Activated CD4-positive, alpha-beta T cell treated with anti-CD3 and anti-CD28 coated beads, Interleukin-2, amount 10 ng/mL, durations not matched to agents 7 days and 5 days (primary cell): ENCODE measurements at places on chromosomes 1 and 21. TPM values are rescaled to one million over a fixed set of nuclear protein-coding genes. Genes with fewer than 3 reads are reported as not detected.
A peak's percentile ranks its signal among the peaks of the same experiment; 100 is the strongest.

- H3K27me3 ChIP-seq, result no peaks in the 10 kb centered on the region
- no peak overlapping the region for H3K27ac ChIP-seq
- H3K36me3 ChIP-seq, result no peaks in the 10 kb centered on the region
- H3K4me3 ChIP-seq, result no peak overlapping the region
- DNase-seq, result no peak
These were observed 30.8 kb downstream of the TNNI3K start for GRCh38 chr1:74266001-74266400.

Gene NDUFS5
- total RNA-seq, result 148 TPM

Gene LYPD8
- not detected for total RNA-seq

GRCh38 chr21:44440241-44441040 lies 14.9 kb upstream of the LRRC3 start:
- peaks cover 3% of the 10 kb centered on the region for H3K27me3 ChIP-seq
- DNase-seq, result no peak
- no peaks in the 10 kb centered on the region for H3K36me3 ChIP-seq
- H3K4me3 ChIP-seq, result no peak overlapping the region
- no peaks in the 10 kb centered on the region for H3K4me1 ChIP-seq

Gene HEYL
- total RNA-seq, result not detected

DNA sequence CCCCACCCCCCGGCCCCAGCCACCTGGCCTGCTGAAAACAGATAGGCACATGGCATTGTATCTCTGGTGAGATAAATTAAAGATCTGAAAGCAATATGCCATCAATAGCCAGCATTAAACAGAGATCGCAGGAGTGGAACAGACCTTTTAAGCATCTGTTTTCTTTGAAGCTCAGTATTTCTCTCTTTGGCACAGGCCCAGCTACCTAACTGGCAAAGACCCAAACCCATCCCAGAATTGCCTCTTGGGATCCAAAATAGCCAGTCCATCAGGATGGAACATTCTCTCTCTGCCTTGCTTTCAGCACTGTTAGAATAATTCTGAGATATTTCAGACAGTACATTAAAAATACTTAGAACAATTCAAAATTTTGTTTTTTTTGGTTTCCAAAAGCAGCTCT lies 46.0 kb downstream of the KCNJ6 start:
- H3K4me3 ChIP-seq, result no peak overlapping the region
- H3K27ac ChIP-seq, result no peak overlapping the region
- H3K4me1 ChIP-seq, result no peaks in the 10 kb centered on the region
- DNase-seq, result no peak
- no peaks in the 10 kb centered on the region for H3K36me3 ChIP-seq

DNA sequence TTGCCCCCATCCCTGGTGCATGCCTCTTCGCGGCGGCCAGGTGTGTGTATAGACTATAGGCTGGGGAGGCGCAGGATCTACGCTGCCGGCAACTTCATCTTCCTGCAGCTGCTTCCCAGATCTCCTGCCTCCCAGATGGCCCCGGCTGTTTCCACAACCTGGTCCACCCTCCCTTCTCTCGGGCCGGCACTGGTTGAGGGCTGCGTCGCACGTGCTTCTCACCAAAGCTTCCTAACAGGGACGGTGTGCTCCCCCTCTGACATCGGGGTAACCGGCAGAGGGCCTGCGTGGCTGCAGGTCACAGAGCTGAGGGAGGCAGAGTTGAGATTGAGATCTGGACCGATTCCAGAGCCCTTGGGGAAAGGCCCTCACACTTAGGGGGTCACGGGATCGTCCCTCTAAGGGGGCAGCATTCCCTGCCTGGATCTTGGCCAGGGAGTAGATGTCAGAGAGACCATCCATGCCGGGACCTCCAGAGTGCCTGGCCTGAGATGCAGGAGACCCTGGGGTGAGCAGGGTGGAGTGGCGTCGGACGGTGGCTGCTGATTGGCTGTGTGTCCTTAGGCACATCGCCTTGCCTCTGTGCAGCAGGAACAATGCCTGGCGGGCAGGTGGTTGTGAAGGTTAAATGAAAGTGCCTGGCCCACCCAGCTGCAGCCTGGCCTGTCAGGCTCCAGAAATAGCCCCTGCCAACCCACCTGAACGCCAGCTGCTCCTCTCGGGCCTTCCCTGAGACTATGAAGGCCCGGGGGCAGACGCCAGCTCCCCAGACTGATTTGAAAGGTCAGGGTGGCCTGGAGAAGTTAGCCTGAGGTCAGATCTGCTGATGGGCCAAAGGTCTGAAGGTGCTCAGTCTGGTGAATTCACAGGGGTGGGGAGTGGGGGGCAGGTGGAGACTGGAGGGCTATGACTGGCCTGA lies 6.1 kb upstream of the MASP2 start:
- no peak for DNase-seq
- no peaks in the 10 kb centered on the region for H3K27me3 ChIP-seq
- H3K4me1 ChIP-seq, result peaks cover 6% of the 10 kb centered on the region
- H3K27ac ChIP-seq, result no peak overlapping the region

Gene S100A9
- 0.77 TPM for total RNA-seq

Gene AKIRIN1
- total RNA-seq, result 61.2 TPM

DNA sequence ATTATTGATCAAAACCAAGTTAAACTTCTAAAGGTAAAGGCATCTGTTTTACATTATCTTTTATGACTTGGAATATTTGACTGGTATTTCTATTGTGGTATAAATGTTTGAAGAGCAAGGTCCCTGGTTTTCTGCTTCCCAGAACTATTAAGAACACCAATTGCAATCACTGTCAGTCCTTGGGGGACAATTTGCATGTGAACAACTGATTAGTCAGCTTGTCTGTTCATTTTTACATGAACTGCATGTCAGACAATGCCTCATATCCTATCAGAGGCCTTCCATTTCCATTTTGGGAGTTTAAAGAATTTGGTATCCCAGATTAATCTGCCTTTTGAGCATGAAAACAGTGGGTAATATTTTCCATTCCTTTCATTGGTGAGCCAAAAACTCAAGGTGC lies 654.9 kb upstream of the USP24 start:
- H3K4me1 ChIP-seq, result no peaks in the 10 kb centered on the region
- H3K4me3 ChIP-seq, result no peak overlapping the region
- no peak overlapping the region for H3K27ac ChIP-seq
- no peaks in the 10 kb centered on the region for H3K36me3 ChIP-seq
- peaks cover 2% of the 10 kb centered on the region for H3K27me3 ChIP-seq
- no peak for DNase-seq

GRCh38 chr1:225366018-225366417 lies 61.8 kb downstream of the LBR start:
- H3K4me3 ChIP-seq, result no peak overlapping the region
- DNase-seq, result no peak
- H3K36me3 ChIP-seq, result no peaks in the 10 kb centered on the region
- peaks cover 7% of the 10 kb centered on the region for H3K4me1 ChIP-seq
- H3K27ac ChIP-seq, result no peak overlapping the region
- H3K27me3 ChIP-seq, result peaks cover 16% of the 10 kb centered on the region

DNA sequence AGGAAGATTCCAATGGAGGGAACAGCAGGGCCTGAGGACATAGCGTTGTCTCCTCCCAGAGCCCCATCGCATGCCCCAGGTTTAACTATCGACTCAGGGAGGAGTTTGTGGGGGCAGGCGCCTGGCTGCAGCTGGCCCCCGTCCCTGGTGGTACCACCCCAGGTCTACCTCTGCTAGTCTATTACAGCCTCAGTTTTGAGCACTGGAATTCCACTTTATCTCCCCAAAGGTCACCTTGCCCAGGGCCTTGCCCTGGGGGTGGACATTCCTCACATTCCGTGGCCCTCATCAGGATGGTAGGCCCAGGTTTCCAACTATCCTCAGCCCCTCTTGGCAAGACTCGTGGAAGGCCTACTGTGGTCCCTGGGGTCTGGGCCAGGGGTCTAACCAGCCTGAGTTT lies 65.4 kb upstream of the SSBP3 start:
- no peak overlapping the region for H3K4me3 ChIP-seq
- no peaks in the 10 kb centered on the region for H3K36me3 ChIP-seq
- H3K27ac ChIP-seq, result no peak overlapping the region
- peaks cover 17% of the 10 kb centered on the region for H3K27me3 ChIP-seq

DNA sequence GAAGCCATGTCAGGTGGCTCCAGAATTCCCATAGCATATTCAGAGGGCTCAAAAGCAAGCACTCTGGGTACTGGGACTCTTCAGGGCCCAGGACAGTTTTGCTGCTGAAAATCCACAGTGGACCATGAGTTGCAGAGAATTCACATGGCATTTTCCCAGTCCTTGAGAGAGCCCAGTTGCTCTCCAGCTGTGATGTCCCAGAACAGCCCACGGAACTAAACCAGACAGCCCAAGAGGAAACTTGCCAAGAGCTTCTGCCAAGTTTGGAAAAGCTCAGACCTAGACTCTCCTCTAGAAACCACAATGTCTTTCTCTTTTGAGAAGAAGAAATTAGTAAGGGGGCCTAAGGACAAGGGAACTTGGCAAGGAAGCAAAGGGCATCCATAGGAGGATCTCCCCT lies 69.4 kb downstream of the RGS2 start:
- H3K36me3 ChIP-seq, result no peaks in the 10 kb centered on the region
- H3K4me1 ChIP-seq, result no peaks in the 10 kb centered on the region
- H3K27me3 ChIP-seq, result peaks cover 2% of the 10 kb centered on the region
- no peak overlapping the region for H3K4me3 ChIP-seq
- DNase-seq, result no peak
- H3K27ac ChIP-seq, result no peak overlapping the region

Gene CYP4A11
- not detected for total RNA-seq

Gene HRNR
- not detected for total RNA-seq

GRCh38 chr1:112808861-112809684 lies 93.9 kb upstream of the PPM1J start:
- no peaks in the 10 kb centered on the region for H3K36me3 ChIP-seq
- DNase-seq, result peak; percentile 68
- H3K27ac ChIP-seq, result no peak overlapping the region
- H3K4me3 ChIP-seq, result no peak overlapping the region

GRCh38 chr1:187275346-187275745 lies 446.6 kb downstream of the PLA2G4A start:
- H3K36me3 ChIP-seq, result no peaks in the 10 kb centered on the region
- no peaks in the 10 kb centered on the region for H3K27me3 ChIP-seq
- no peak overlapping the region for H3K4me3 ChIP-seq

Gene NCAM2
- not detected for total RNA-seq

DNA sequence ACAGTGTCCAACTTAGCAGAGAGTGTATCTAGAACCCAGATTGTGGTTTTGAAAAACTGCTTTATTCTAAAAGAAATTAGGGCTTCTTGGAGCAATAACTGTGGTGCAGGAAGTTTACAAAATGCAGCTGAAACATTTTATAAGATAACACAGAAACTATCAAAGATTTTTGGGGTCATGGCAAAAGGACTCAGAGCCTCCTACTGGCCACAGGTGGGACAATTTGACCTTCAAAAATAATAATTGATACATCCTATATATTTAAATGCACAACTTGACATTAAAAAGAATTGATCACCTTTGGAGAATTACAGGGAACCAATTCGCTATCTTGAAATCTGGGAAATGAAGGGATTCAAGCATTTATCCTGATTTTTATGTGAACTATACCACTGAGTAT lies 235.2 kb downstream of the RPS6KC1 start:
- no peaks in the 10 kb centered on the region for H3K27me3 ChIP-seq
- no peak overlapping the region for H3K27ac ChIP-seq
- H3K36me3 ChIP-seq, result no peaks in the 10 kb centered on the region
- H3K4me1 ChIP-seq, result no peaks in the 10 kb centered on the region

- no peak overlapping the region for H3K27ac ChIP-seq
- H3K27me3 ChIP-seq, result no peaks in the 10 kb centered on the region
- no peak overlapping the region for H3K4me3 ChIP-seq
- H3K4me1 ChIP-seq, result no peaks in the 10 kb centered on the region
These were observed 1212.3 kb upstream of the NCAM2 start for GRCh38 chr21:19785941-19786340.

Gene LCE3D
- total RNA-seq, result not detected

DNA sequence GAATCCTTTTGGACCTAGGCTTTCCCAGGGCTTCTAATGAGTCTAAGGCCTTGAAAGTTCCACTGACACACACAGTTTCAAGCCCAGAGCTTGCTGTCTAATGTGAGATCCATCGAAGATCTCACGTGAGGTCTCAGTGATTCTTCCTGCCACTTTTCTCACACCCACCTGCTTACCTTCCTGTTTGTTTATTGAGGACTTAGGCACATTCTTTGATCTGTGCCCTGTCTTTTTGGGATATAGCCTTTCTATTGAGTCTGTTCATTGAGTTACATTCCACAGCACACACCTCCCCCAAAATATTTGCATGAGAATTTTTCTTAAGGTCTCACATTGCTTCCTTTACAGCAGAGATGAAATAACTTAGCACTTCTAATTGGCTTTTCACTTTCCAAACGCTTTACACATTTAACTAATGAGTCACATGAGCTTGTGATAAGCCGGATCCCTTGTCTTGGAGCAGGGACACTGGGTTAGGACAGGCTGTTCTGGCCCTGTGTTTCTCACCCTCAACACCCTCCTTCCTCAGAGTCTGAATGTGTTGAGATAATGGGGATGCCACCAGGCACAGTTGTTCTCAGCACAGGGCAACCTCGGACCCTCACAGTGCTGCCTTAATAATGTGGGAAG lies 288.3 kb downstream of the TM2D1 start:
- no peaks in the 10 kb centered on the region for H3K27me3 ChIP-seq
- no peaks in the 10 kb centered on the region for H3K4me1 ChIP-seq
- DNase-seq, result no peak
- no peaks in the 10 kb centered on the region for H3K36me3 ChIP-seq

- no peak overlapping the region for H3K27ac ChIP-seq
- DNase-seq, result no peak
- no peaks in the 10 kb centered on the region for H3K27me3 ChIP-seq
- no peaks in the 10 kb centered on the region for H3K4me1 ChIP-seq
- H3K4me3 ChIP-seq, result no peak overlapping the region
These were observed 4.8 kb upstream of the GPR37L1 start for GRCh38 chr1:202117898-202118371.

DNA sequence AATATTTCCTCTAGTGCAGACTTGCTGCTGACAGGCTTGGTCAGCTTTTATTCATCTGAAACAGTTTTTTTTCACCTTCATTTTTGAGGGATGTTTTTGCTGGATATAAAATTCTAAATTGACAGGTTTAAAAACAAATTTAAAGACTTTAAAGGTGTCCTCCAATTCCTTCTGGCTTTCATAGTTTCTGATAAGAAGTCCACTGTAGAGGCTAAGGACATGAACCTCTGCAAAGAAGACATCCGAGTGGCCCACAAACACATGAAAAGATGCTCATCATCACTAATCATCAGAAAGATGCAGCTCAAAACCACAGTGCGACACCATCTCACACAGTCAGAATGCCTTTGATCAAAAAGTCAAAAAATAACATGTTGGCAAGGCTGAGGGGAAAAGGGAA lies 42.0 kb upstream of the DYRK1A start:
- DNase-seq, result no peak
- H3K27ac ChIP-seq, result no peak overlapping the region
- no peak overlapping the region for H3K4me3 ChIP-seq
- H3K36me3 ChIP-seq, result peaks cover 1% of the 10 kb centered on the region
- H3K27me3 ChIP-seq, result peaks cover 11% of the 10 kb centered on the region
